Kidney (tissue), 22 donors: ENCODE measurements at places on chromosomes 1 and 21. TPM values are rescaled to one million over a fixed set of nuclear protein-coding genes. Genes with fewer than 3 reads are reported as not detected.

Gene FCAMR
- 1.8 TPM for total RNA-seq

Gene CLCA4
- 0.13 TPM for total RNA-seq

Gene FMN2
- total RNA-seq: 0.06 TPM

Gene PAFAH2
- total RNA-seq: 23.5 TPM

Gene KRTAP11-1
- not detected for total RNA-seq

Gene GSTM5
- 4.2 TPM for total RNA-seq

Gene EFNA4
- 7.6 TPM for total RNA-seq

Gene TGFB2
- total RNA-seq: 12.2 TPM

- H3K27me3 ChIP-seq: no peaks in the 10 kb centered on the region
- peaks cover 7% of the 10 kb centered on the region for H3K4me1 ChIP-seq
- H3K36me3 ChIP-seq: no peaks in the 10 kb centered on the region
- no peak for DNase-seq
- no peak overlapping the region for H3K27ac ChIP-seq
- no peak overlapping the region for H3K4me3 ChIP-seq
Observed at GRCh38 chr1:210332719-210333398, 4.2 kb downstream of the HHAT start.

- no peak for DNase-seq
- H3K27me3 ChIP-seq: no peaks in the 10 kb centered on the region
- no peak overlapping the region for H3K27ac ChIP-seq
- H3K36me3 ChIP-seq: no peaks in the 10 kb centered on the region
- H3K4me1 ChIP-seq: no peaks in the 10 kb centered on the region
Observed at GRCh38 chr1:60102267-60103061, 28.9 kb upstream of the C1orf87 start.

DNA sequence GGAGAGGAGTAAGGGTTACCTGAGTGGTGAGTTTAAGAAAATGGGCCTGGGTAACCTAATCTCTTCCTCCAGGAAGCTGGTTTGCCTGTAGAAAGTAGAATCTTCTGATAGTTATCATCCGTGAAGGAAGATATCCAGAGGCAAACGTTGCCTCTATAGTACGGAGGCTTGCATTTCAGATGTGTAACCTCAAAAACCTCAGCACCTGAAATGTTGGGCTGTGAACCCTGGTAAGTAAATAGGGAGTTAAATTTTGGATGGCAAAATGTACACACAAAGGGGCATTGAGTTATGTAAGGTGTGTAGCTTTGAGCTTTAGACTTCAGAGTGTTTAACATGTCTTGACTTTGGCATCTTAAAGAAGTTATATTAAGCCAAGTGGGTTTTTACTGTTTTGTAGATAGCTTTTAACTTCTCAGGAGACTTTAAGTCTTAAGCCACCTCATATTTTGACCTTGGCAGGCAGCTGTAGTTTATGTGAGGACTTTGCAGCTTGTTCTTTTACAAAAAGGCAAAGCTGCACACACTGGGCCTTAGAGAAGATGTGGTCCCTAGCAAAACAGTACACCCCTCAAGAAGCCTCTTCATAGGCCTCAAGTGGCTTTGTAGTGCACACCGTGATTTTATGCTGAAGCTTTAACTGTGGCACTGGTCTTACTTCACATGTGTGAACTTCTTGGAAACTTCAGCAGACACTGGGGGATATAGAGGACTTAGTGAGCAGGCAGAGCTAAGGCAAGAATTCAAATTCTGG is 83.4 kb downstream of the SNRPE start:
- H3K4me1 ChIP-seq: no peaks in the 10 kb centered on the region
- no peak for DNase-seq
- H3K4me3 ChIP-seq: no peak overlapping the region
- no peaks in the 10 kb centered on the region for H3K27me3 ChIP-seq
- no peaks in the 10 kb centered on the region for H3K36me3 ChIP-seq

GRCh38 chr1:222886194-222886854 is 71.5 kb downstream of the DISP1 start:
- no peak overlapping the region for H3K27ac ChIP-seq
- H3K36me3 ChIP-seq: no peaks in the 10 kb centered on the region
- no peak overlapping the region for H3K4me3 ChIP-seq
- H3K4me1 ChIP-seq: no peaks in the 10 kb centered on the region

- no peaks in the 10 kb centered on the region for H3K4me1 ChIP-seq
- H3K27me3 ChIP-seq: no peaks in the 10 kb centered on the region
- H3K36me3 ChIP-seq: no peaks in the 10 kb centered on the region
- no peak overlapping the region for H3K27ac ChIP-seq
- no peak for DNase-seq
Observed at GRCh38 chr1:80244372-80244771, 1237.8 kb upstream of the ADGRL4 start.

GRCh38 chr1:228770779-228771223 is 35.5 kb downstream of the RHOU start:
- peaks cover 3% of the 10 kb centered on the region for H3K4me1 ChIP-seq
- DNase-seq: no peak
- no peak overlapping the region for H3K4me3 ChIP-seq
- no peak overlapping the region for H3K27ac ChIP-seq

DNA sequence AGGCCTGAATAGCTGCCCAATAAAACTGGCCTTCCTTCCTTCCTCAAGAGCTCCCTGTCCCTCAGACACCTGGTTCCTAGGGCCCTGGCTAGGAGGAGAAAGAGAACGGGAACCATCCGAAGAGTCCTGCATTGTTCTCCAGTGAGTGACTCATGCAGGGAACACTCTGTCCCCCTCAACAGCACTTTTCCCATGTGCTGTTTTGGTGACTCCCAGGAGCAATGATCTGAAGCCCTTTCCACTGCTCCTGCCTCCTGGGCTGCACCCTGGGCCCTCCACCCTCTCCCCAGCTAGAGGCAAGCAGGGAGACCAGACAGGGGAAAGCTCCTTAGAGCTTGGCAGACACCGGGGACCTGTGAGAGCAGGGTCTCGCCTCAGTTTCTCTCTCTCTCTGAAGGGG is 18.9 kb downstream of the TNNT2 start:
- no peak overlapping the region for H3K27ac ChIP-seq
- no peak overlapping the region for H3K4me3 ChIP-seq
- no peaks in the 10 kb centered on the region for H3K4me1 ChIP-seq
- no peaks in the 10 kb centered on the region for H3K27me3 ChIP-seq
- DNase-seq: no peak

GRCh38 chr1:65393928-65394327 is 26.5 kb upstream of the LEPR start:
- H3K4me3 ChIP-seq: no peak overlapping the region
- no peaks in the 10 kb centered on the region for H3K4me1 ChIP-seq
- no peak for DNase-seq
- no peaks in the 10 kb centered on the region for H3K36me3 ChIP-seq
- no peak overlapping the region for H3K27ac ChIP-seq

DNA sequence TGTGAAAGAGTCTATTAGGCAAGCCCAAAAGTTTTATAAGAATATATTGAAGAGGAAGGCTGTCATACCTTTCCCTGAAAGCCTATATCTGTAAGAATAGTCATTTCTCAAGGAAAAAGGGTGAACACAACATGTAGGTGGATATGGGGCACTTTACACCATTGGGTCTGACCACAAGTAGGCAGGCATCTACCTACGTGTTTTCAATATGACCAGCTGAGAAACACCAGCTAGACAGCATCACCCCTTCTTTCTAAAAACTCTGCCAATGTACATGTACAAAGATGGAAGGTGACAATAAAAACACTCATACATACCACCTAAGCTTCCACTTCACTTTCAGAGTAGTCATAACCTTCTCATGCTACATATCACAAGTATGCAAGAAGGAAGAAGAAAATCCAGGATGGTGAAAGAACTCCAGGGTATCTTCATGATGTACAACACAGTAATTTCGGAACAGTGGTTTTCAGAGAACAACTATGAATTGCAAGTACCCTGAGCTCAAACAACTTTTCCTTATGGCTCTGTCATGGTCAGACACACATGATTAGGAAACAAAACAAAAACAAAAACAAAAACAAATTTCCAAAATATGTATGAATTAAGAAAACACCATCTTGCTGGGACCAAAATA is 98.5 kb upstream of the ADGRL2 start:
- H3K4me1 ChIP-seq: no peaks in the 10 kb centered on the region
- no peak overlapping the region for H3K4me3 ChIP-seq
- no peak for DNase-seq
- H3K27ac ChIP-seq: no peak overlapping the region
- H3K27me3 ChIP-seq: no peaks in the 10 kb centered on the region

DNA sequence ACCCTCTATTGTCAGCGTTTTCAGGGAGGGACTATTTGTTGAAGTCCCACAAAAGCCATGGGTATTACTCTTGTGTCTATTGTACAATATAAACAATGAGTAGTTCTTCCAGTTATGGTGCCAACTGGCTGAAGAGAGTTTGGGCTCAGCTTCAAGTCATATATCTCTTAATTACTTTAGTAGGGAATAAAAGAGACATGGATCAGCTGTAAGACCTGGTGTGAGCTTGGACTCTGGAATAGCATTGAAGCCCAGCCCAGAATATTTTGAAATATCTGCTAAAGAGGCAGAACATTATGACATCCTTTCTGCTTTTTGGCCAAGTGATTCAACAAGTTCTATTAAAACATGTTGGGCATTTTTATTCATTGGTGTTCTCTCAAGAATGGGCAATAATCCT is 224.9 kb downstream of the BACH1 start:
- H3K27me3 ChIP-seq: no peaks in the 10 kb centered on the region
- H3K36me3 ChIP-seq: no peaks in the 10 kb centered on the region

- no peaks in the 10 kb centered on the region for H3K36me3 ChIP-seq
- H3K27ac ChIP-seq: no peak overlapping the region
- no peak overlapping the region for H3K4me3 ChIP-seq
- H3K4me1 ChIP-seq: peaks cover 2% of the 10 kb centered on the region
Observed at GRCh38 chr1:207500306-207500705, 4.3 kb downstream of the CR1 start.

DNA sequence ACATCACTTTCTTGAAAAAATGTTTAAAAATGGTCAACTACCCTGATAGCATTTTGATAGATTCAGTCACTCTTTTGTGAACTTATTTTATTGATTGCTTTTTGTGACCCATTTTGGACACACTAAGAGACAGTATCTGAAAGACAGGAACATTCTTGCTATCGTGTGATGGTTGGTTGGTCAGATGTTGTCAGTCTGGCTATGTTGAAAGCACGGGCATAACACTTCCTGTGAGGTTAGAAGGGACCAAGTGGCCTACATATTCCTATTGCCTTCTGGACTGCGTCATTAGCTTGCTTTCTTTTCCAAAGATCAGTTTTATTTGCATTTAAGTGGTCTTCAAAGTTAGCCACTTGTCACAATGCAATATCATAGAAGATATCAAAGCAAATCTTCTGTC is 1.4 kb downstream of the OR2T6 start:
- H3K27ac ChIP-seq: no peak overlapping the region
- no peaks in the 10 kb centered on the region for H3K27me3 ChIP-seq
- no peak overlapping the region for H3K4me3 ChIP-seq
- no peaks in the 10 kb centered on the region for H3K36me3 ChIP-seq
- DNase-seq: no peak

GRCh38 chr1:43367904-43368645 is at the start of gene ELOVL1:
Gene ELOVL1, minus strand, starts transcription at chr1:43368011. Its CDS starts 2,402 bp downstream, at chr1:43365609.
- no peaks in the 10 kb centered on the region for H3K4me1 ChIP-seq
- no peaks in the 10 kb centered on the region for H3K27me3 ChIP-seq
- peak; percentile 91 for DNase-seq
- H3K4me3 ChIP-seq: peak within 1 kb of the TSS; percentile 72

GRCh38 chr1:7388141-7388487 is 383.0 kb upstream of the VAMP3 start:
- H3K4me1 ChIP-seq: peaks cover 6% of the 10 kb centered on the region
- DNase-seq: peak; percentile 9
- no peaks in the 10 kb centered on the region for H3K36me3 ChIP-seq
- H3K4me3 ChIP-seq: no peak overlapping the region

- no peak for DNase-seq
- H3K27me3 ChIP-seq: no peaks in the 10 kb centered on the region
- H3K4me1 ChIP-seq: no peaks in the 10 kb centered on the region
- H3K36me3 ChIP-seq: no peaks in the 10 kb centered on the region
- no peak overlapping the region for H3K27ac ChIP-seq
Observed at GRCh38 chr1:2567083-2567679, 11.0 kb downstream of the TNFRSF14 start.

DNA sequence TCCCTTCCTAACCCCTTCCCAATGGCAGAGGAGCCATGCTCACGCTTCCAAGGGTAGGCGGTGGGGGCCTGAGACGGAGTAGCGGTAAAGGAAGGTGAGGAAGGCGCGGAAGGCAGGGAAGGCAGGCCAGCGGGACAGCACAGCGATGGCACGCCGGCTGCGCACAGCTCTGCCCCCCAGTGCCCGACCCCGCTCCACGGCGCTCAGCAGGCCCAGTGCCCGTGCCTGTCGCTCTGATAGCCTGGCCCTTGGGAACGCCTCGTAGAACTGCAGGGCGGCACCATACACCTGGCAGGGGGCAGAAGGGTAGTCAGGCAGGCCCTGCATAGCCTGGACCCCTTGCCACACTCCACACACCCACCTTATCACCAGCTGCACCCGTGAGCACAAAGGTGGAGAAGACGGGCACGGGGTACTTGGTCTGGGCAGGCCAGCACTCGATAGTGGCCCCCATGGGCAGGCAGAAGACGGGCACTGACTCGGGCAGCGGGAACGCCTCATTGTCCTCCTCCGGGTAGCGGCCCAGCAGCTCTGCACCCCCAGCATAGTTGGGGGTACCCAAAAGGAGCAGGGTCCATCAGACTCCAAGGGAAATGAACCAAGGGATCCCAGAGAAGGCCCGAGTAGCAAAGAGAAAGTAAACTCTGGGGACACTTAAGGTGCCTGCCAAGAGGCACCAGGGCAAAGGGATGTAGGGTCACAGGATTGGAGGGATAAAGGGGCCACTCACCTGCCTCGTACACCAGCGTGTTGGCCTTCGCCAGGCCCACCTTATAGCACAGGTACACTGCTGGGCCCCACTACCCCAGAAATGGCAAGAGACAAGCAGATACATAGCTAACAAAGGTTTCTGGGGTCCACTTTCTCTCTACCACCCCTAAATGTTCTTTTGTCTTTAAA is 4.4 kb downstream of the DENND4B start:
- H3K36me3 ChIP-seq: peaks cover 11% of the 10 kb centered on the region
- H3K4me1 ChIP-seq: peaks cover 3% of the 10 kb centered on the region
- no peaks in the 10 kb centered on the region for H3K27me3 ChIP-seq
- H3K4me3 ChIP-seq: no peak overlapping the region
- no peak for DNase-seq

DNA sequence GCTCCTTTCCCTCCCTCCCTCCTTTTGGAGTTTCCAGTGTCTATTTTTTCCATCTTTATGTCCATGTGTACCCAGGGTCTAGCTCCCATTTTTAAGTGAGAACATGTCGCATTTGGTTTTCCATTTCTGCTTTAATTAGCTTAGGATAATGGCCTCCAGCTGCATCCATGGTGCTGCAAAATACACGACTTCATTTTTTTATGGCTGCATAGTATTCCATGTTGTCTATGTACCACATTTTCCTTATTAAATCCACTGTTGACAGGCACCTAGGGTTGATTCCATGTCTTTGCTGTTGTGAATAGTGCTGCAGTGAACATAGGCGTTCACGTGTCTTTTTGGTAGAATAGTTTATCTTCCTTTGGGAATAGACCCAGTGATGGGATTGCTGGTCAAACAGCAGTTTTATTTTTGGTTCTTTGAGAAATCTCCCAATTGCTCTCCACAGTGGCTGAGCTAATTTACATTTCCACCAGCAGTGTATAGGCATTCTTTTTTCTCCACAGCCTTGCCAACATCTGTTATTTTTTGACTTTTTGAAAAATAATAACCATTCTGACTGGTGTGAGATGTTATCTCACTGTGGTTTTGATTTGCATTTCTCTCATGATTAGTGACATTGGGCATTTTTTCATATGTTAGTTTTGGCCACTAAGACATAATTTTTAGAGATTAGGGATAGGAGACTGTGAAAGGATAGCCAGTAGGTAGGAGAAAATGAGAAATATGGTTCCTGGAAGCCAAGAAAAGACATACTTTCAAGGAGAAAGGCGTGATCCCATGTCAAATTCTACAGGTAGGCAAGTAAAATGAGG is 50.4 kb downstream of the ADAMTS1 start:
- H3K27me3 ChIP-seq: no peaks in the 10 kb centered on the region
- no peaks in the 10 kb centered on the region for H3K36me3 ChIP-seq
- no peaks in the 10 kb centered on the region for H3K4me1 ChIP-seq
